ENCODE measurements at places on chromosomes 7 and 10.

DNA sequence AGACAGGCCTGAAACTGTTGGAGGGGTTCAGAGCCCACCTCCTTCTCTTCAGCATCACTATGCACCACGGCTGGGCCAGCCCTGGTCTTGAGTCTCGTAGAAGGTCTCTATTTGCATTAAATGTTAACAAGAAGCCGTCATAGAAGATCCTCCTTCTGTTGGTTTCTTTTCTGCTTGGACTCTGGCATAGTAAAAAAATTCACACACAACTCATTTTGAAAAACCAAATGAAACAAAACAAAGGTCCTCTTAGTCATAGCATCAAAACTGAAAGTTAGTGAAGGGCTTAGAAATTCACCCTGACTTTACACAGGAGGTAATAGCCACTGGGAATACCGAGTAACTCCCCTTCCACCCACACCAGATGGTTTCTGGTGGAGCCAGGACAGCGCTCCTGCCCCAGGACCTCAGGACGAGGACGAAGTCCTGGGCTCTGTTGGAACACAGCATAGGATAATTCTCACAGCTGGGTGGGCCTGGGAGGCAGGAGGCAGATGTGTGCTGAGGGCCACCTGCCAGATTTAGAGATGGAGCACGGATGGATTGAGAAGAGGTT is 248.4 kb upstream of the KLF6 start:
- DNase-seq: no peak

DNA sequence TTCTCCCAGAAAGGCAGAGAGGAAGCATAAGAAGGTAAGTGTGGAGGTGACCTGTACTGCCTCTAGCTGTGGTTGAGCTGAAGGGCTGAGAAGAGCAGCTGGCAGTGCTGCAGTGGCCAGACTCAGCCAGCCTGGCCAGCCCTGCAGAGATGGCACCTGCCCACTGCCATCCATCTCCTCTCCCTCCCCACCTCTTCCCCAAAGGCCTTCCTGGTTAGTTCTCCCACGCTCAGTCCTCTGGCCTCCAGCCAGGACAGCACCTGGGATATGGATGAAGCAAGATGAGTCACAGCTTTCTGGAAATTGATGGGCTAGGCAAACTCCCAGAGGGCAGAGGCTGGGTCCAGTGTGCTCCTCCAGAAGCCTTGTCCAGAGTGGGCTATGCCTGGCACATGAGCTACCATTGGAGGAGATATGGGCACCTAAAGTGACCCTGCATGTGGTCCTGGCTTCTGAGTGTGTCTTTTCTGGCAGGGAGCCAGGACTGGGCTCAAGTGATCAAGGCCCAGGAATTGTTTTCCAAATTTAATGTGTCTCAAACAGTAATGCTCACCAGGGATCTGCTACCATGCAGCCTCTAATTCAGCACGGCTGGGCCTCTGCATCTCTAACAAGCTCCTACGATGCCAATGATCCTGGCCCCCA is 81.0 kb upstream of the CACUL1 start:
- DNase-seq: no peak

GRCh38 chr7:157460721-157461120 is 123.9 kb downstream of the DNAJB6 start:
- DNase-seq: no peak

- no peak for DNase-seq
These were observed 1324.5 kb downstream of the XPNPEP1 start for GRCh38 chr10:108598831-108599230.

- DNase-seq: no peak
These were observed 50.1 kb downstream of the CYP26A1 start for GRCh38 chr10:93123766-93124165.

DNA sequence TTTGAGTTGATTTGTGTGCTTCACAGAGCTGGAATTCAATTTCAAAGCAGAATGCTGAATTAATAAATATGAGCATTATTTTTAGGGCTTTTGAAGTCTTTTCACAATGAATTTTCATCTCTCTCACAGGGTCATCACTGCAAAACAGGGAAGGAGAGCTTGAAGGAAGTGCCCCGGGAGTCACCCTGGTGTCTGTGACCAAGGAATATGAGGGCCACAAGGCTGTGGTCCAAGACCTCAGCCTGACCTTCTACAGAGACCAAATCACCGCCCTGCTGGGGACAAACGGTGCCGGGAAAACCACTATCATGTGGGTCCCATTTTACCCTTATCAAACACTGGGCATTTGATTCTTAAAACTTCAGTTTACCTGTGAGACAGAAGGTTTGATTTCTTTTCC is 217.7 kb downstream of the ABCA13 start:
- no peak for DNase-seq

GRCh38 chr7:32216759-32217158 is 146.6 kb upstream of the PDE1C start:
- DNase-seq: no peak

DNA sequence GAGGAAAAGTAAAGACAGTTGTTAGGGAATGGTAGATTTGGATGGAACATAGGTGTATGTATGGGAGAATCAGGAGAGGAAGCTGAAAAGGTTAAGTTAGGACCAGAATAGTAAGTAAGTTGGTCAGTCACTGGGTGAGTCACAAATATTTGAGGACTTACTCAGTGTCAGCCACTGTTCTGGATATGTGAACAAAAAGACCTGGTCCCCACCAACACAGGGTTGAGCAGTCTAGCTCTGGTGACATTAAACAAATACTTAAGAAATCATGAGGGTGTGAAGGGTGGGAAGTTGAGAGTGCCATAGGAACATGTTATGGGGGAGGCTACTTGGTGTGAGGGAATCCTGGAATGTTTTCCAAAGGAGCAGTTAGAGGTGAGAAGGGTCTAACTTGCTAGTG is 246.9 kb downstream of the PTEN start:
- no peak for DNase-seq

DNA sequence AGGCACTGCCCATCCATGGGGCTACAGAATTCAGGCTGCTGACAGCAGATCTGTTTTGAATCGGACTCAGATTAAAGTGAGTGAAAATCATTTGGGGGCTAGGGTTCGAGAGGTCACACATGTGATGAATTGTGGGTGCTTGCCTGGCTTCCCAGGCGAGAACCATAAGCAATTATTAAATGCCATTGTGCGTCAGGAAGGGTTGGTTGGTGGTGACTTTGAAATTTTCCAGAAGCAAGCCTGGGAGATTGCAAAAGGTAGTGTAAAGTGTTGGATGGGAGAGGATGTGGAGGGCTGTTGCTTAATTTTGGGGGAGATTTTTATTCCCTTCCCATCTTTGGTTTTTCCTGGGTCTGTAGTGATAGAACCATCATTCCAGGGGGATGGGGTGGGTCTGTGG is 34.6 kb downstream of the LRMDA start:
- no peak for DNase-seq

- DNase-seq: no peak
These were observed 205.1 kb upstream of the BMPER start for GRCh38 chr7:33700001-33700899.

DNA sequence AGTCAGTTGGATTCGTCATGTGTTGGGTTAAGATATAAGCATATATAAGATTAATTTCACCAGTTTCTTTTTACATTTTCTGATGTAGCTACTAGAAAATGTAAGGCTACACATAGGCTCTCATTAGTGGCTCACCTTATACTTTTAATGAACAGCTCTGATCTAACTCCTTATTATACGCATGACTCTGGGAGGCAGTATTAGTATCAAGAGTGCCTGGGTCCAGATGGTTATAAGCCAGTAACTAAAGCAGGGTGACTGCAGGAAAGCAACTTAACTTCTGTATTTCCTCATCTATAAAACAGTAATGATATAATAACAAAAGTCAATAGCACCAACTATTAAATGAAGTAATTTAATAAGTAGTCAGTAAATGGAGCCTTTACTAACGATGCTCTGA is 1.4 kb upstream of the ELMO1 start:
- no peak for DNase-seq

- no peak for DNase-seq
These were observed 1156.7 kb downstream of the GATA3 start for GRCh38 chr10:9211228-9211627.

DNA sequence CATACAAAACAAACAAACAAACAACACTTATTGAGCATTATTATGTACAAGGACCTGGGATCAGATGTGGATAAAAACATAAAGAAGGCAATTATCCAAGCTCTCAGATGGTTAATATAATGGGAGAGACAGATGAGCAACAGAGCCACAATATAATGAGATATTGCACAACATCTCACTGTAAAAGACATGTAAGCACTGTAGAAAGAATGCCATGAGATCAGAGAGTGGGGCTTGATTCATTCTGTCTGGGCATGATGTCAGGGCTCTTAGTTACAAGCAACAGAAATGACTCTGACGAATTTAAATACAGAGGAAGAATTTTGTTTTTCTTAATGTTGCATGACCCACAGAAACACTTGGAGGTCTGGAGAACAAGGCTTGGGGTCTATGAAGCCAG is 164.7 kb upstream of the PLXDC2 start:
- no peak for DNase-seq

GRCh38 chr7:55157764-55158105 is 138.9 kb downstream of the EGFR start:
- DNase-seq: no peak

- DNase-seq: no peak
These were observed 233.1 kb upstream of the CSTF2T start for GRCh38 chr10:51932530-51932929.

DNA sequence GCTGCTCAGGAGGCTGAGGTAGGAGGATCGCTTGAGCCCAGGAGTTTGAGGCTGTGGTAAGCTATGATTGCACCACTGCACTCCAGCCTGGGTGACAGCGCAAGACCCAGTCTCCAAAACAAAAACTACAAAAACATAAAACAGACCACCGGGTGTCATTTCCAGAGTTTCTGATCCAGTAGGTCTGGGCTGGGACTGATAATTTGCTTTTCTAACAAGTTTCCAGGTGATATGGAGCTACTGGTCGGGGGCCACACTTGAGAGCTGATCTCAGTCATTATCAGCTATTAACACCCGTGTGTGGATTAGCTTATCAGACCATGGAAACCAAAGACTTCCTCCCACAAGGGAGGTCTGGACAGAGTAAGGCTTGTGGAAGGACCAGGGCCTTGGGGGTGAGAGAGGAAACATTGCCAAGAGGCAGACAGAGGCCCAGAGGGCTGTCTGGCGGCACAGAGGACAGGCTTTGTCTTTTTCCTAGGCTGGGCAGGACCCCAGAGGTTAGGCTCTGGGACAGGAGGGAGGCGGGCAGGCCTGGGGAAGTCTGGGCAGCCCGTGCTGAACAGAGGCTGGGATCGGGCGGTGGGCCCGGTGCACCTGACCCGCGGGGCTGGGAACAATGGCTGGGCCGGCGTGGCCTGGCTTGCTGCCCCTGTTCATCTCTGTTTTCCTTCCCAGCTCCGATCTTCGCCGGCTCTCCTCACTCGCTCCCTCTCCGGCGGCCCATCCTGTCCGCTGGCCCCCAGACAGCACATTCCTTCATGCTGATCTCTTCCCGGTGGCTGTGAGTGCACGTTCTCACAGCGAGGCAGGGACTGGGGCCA is 25.2 kb downstream of the TMEM270 start:
- no peak for DNase-seq

- DNase-seq: no peak
These were observed 22.4 kb downstream of the ADGRA1 start for GRCh38 chr10:133110133-133110532.

GRCh38 chr7:22845221-22845834 is 22.7 kb upstream of the TOMM7 start:
- DNase-seq: no peak

DNA sequence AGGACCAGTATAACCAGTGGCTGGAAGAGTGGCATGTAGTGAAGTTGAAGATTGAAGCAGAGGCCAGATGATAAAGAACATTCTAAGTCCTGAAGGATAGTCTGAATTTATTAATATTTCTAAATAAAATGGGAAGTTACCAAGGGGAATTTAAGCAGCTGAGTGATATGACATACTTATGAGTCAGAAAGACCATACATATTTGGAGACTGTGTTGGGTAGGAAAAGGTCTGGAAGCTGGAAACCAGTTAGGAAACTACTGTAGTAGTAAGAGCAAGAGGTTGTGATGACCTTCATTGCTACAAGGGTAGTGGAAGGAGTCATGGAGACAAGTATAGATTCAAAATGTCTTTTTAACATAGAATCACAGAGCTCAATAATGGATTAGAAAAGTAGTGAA is 752.3 kb downstream of the SUGCT start:
- no peak for DNase-seq

DNA sequence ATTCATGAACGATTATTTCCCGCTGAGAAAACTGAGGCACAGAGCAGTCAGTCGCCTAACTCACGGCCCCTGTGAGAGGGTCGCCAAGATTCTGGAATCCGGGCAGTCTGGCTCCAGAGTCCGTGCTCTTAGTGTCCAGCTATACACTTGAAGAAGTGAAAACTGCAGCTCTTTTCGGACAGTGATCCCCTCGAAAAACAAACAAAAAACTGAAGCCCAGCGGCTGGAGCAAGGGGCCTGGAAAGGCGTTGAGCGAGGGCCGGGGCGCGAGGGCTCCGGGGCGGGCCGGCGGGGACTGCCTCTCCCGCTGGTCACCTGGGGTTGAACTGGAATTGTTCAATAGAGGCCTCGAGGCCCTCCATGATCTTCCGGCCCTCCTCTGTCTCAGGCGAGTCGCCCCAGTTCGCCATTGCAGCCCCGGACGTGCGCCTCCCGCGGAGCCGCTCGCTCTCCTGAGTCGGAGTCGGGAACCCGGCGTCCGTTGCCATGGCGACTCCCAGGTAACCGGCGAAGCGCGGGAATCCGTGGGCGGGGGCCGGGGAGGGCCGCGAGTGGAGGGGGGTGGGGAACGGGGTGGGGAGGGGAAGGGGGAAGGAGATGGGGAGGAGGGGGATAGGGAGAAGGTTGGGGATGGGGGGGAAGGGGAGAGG is 881 bp downstream of the C10orf67 start:
- peak; percentile 77 for DNase-seq

DNA sequence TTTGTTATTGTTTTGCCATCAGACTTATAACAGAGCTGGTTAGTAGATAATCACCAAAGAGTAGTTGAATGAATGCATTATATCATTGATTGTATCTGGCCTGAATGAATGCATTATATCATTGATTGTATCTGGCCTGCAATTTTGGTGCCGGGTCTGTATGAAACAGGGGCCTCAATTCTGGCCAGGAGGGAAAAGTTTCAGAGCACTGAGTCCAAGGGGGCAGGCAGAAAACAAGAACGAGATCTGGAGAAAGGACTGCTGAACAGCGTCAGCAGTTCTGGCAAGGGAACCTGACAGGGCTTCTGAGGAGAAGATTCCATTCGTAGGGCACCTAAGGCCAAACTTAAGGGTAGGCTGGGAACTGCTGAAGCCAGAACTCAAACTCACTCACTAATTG is 128.0 kb downstream of the SEMA3C start:
- DNase-seq: no peak

Data from activated naive CD4-positive, alpha-beta T cell treated with anti-CD3 and anti-CD28 coated beads for 36 hours (primary cell).